Caco-2 (cell line): ENCODE measurements at places on chromosomes 2 and 18.
A peak's percentile ranks its signal among the peaks of the same experiment; 100 is the strongest.

DNA sequence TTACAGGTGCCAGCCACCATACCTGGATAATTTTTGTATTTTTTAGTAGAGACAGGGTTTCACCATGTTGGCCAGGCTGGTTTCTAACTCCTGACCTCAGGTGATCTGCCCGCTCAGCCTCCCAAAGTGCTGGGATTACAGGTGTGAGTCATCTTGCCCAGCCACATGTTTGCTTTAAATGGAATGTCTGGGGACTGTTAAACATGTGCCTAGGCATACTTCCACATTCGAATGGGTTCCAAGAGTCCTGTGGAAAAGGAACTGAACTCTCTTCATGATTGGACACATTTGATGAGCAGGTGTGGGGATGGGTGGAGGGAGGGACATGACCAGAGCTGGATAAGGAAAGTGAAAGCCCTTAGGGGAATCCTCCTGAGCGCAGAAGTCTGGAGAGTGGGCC, 58.4 kb upstream of the GREB1L start:
- peak; percentile 23 for DNase-seq

GRCh38 chr2:63950414-63950813, 68.8 kb downstream of the VPS54 start:
- no peak for DNase-seq

- no peak for DNase-seq
These were observed 184.9 kb upstream of the RAB6C start for GRCh38 chr2:129794540-129794939.

DNA sequence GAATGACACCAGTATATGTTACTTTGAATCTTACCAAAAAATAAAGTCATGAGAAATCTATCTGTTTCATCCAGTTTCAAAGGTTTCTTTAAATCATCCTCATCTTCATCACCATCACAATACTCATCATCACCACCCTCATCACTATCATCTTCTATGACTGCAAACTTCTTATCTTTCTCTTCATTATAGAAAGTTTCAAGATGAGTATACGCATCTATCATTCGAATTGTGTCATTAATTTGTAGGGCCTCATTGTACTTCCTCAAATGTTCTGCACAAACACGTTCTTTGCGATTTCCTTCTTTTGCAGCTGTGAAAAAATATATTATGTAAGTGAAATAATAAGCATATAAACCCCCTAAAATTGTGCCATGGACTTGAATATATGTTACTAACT, 34.1 kb upstream of the FAP start:
- DNase-seq: no peak

- DNase-seq: no peak
These were observed 78.2 kb upstream of the ITGB6 start for GRCh38 chr2:160278101-160278878.

DNA sequence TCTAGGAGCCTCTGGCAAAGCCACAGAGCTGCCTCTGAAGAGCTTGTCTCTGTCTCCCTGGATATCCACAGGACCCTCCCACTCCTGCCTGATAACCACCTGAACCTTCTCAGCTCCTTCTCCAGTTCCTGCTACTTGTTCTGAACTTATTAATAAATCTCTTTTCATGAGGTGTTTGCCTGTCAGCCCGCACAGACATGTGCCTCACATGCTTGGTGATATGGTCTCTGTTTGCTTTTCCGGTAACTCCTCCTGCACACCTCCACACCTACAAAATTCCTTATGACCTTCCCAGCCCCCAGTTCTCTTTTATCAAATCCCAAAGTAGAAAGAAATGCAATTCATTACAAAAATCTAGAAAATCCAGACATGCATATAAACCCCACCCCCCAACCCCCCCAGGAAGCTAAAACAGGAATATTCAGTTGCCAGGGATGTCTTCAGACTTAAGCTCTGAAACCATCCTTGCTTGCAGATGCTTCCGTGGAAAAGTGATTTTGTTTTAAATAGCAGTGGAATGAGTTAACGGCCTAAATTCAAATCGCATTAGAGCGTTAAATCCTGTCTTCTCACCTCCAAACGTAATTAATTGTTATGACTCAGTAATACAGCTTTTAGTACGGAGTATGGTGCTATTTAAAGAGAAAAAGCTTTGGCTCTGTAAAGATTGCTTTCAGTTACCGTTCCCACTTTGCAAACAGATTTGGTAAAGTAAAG, 2.1 kb upstream of the PID1 start:
- peak; percentile 8 for DNase-seq

- DNase-seq: no peak
These were observed 98.3 kb downstream of the GRB14 start for GRCh38 chr2:164523009-164523408.

DNA sequence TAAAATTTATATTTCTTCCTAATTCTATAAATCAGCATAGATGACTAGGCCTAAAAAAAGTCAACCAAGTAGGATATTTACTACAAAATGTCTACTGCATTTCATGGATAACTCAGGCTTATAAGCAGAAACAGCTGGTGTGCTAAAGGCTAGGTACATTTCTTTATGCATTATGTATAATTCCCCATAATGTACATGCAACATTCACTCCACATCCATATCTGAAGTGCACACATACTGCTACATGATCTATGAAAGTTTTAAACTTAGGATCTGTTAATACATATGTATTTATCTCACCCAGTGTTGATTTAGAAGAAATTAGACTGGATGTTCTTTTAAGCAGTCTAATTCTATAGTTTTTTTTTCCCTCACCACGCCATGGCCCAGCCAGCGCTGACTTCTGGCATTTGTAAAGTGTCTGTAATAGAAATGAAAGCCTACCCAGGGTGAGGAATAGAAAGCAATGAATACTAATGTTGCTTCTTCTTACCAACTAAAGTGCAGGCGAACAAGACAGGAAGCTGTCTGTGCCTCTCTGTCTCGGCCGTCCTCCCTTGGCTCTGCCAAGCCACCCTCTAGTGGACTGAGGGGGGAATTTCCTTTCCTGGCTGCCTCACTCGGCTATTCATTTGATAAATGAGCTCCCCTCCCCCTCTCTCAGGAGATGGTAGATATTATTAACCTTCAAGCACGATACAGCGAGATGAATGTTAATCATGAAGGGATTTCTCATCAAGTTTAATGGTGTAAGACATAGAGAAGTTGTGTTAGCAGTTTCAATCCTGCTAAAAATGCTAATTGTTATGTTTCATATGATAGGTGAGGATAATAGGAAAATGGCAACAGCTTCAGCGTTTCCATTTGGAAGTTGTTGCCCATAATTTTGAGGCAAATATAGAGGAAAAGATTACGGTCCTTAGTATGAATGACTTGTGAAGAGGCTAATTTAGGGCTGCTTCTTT, 384.5 kb downstream of the MTX2 start:
- DNase-seq: peak; percentile 65

- DNase-seq: no peak
These were observed 172.5 kb upstream of the NETO1 start for GRCh38 chr18:73040247-73040646.
